ENCODE measurements at places on chromosomes 5 and 9.

- DNase-seq, result no peak
These were observed 869.0 kb downstream of the TLE4 start for GRCh38 chr9:80440724-80441123.

DNA sequence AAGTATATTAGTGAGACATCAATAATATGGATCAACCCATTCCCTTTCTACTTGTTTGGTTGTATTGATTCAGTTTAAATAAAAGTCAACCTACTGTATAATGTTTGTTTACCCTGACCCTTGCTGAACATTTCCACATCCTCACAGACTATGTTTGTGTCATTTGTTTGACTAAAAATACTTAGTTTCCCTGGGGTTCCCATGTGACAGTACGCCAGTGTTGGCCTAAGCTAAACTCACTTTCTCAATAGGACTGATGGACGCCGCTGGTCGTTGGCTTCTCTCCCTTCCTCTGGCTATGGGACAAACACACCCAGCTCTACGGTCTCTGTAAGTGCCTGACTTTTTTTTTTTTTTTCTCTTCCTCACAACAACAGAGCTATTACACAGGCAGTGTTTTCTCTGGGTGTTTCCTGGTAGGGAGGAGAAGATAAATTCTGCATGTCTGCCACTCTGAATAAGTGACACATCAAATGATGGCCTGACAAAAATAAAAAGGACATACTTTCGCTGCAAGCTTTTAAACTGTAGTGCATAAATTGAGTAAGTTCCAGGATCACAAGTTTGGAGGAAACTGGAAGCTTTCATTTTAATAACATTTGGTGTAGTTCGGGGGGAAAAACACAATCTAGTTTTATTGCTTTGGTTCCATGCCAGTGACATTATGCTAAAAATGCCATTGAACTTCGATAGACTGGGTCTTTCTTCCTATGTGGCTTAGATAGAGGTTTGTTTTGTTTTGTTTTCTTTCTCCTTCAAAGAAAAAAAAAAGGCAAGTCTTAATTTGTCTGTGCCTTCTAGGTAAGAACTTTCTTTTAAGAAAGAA is 101.0 kb downstream of the CD180 start:
- DNase-seq, result no peak

DNA sequence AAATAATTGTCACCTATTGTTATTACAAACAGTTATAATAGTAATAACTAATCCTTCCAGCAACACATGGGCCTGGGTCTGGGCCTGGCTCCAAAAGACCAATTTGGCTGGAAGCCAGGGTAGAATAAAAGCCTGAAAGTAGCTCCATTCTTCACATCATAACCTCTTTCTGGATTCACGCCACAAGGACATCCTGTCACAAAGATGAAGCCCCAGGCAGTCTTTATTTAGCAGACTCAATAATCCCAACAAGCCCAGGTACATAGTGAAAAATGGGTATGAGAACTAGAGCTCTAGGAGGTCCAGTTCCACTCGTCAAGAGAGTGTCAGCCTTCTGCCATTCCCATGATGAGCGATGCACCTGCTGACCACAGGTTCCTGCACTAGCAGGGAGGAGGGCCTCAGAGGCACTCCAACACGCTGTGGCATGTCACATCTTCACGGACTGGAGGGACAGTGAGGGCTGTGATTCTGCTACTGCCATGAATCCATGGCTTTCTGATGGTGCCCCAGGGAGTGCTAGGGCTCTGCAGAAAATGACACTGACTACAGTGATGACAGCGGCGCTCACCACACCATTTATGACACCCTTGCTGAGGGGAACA is 124.9 kb downstream of the SPOCK1 start:
- no peak for DNase-seq

GRCh38 chr9:113851873-113852272 is 24.2 kb upstream of the ZNF618 start:
- DNase-seq, result no peak

- DNase-seq, result no peak
These were observed at the start of gene CLIC3 for GRCh38 chr9:136996361-136997292. Gene CLIC3, minus strand, starts transcription at chr9:136996568. Its CDS starts 25 bp downstream, at chr9:136996543.

DNA sequence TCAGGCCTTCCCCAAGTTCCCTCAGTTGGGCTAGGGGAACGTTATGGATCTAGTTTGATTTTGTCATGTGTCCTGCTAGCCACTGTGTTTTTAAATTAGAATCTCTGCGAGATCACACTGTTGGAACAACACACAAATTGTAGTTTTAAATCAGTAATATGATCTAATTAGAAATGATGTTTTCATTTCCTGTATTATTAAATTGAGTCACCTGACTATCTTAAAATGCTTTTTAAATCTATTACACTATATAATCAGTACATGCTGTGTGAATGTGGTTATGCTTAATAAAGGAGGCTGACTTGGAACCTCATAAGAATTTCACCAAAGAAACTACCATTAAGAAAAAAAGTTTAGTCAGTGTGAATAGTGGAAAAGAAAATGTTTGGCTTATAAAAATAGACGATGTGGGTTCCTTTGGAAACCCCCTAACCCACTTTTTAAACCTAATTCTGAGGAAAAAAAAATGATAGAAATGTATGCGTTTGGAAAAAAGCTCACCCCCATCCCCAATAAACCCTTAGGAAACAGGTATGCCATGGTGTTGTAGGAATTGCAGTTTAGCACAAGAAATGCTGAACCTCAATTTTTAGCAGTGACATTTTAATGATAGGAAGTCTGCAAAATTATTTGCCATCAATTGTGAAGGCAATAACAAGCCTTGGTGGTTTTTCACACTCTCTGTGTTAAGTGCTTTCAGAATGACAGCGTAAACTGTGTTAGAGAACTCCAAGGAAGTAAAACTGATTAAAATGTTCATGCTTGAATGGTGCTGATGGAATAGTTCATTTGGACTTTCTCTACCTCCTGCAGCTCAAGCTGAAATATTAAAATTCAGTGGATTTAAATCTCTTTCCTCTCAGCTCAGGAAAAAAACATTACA is 59.0 kb downstream of the TLE4 start:
- DNase-seq, result no peak

DNA sequence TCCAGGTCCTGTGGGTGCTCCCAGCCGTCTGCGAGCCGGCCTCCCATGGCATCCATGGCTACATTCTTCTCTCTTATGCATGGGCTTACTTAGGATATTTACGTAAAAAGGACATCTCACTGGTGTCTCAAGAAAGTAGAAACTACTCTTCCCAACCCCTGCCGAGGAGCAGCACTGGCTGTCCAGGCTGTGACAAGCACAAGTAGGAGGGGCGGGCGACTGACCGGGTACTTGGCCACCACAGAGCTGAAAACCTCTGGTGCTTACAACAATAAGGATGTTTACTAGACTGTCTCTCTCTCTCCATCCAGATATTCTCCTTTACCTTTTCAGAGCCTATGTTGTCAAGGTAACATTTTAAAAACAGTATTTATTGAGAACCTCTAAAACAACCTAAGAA is 56.3 kb upstream of the TBC1D9B start:
- no peak for DNase-seq

DNA sequence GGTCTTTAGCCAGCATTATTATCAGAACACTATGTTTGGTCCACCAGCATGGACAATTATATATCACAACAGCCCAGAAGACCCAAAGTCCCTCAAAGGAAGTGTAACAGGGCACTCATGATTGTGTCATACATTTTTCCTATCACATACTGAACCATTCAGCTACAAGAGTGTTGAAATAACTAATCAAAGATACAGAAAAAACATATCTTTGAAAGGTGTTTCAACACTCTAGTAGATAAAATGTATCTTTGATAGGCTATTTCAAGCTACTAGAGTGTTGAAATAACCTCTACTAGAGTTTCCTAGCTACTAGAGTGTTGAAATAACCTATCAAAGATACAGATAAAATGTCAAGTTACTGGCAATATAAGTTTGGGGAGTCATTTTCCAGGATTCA is 545.0 kb downstream of the PRR16 start:
- no peak for DNase-seq

DNA sequence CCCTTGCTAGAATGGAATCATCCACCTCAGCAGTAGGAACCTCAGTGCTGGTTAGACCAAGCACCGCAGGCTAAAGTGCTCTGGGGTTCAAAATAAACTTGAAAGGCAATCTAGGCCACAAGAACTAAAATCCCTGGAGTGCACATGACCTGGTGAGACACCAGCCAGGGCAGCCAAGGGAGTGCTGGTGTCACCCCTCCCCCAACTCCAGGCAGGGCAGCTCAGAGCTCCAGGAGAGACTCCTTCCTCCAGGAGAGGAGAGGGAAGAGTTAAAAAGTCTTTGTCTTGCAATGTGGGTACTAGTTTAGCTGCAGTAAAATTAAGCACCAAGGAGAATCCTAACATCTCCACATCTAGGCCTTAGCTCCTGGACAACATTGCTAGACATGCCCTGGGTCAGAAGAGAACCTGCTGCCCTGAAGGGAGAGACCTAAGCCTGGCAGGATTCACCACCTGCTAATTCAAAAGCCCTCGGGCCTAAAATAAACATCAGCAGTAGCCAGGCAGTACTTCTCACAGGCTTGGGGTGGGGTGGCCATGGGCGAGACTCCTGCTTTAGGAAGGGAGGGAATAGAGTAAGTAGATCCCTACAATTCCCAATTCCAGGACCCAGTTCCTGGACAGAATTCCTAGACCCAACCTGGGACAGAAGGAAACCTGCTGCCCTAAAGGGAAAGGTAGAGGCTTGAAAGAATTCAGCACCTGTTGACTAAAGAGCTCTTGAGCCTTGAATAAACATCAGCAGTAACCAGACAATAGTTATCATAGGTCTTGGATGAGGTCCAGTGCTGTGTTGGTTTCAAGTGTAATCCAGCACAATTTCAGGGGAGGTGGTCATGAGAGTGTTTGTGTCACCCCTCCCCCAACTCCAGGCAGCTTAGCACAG is 25.8 kb downstream of the UGT3A2 start:
- no peak for DNase-seq

GRCh38 chr5:134825212-134825611 is 20.6 kb upstream of the C5orf24 start:
- no peak for DNase-seq

GRCh38 chr5:109476292-109476691 is 66.5 kb upstream of the PJA2 start:
- DNase-seq, result no peak

DNA sequence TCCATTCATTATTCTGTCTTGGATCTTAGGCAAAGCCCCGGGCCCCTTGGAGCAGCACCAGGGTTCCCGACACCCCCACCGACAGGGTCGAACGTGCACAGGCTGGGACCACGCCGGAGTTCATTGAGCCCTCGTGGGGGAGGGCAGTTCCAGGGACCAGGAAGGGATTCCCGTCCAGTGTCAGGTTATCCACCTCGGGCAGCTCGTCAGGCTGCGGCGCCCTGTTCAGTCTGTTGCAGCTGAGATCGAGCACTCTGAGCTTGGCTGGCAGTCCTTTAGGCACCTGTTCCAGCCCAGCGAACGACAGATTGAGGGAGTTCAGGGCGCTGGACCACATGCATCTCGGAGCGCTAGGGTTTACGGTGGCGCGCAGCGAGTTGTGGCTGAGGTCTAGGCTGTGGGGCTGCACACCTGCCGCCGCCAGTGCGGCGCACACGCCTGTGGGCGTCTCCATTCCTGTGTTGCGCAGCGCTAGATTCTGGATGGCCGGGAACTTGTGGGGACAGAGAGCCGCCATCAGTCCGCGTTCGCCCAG is 1.1 kb downstream of the CD14 start:
- DNase-seq, result no peak

DNA sequence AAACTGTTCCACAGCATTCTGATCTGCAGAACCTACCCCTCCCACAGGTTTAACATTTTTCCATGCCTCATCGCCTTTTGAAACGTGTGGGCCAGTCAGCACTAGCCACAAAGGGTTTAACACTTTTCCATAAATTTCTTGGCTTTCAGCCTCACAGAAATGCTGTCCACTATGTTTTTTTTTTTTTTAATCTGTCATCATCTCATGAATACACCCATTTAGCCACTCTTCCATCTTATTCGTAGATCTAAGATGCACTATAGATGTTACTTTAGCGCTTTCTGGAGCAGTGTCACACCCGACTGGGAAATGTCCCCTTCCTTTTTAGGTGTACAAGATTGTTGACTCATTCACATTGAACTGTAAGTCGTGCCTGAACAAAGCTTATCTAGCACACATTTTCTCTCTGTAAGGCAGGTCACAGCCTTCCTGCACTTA is 62.3 kb downstream of the GCNT1 start:
- DNase-seq, result no peak

GRCh38 chr9:77454663-77455062 is 193.5 kb downstream of the GNA14 start:
- DNase-seq, result no peak

DNA sequence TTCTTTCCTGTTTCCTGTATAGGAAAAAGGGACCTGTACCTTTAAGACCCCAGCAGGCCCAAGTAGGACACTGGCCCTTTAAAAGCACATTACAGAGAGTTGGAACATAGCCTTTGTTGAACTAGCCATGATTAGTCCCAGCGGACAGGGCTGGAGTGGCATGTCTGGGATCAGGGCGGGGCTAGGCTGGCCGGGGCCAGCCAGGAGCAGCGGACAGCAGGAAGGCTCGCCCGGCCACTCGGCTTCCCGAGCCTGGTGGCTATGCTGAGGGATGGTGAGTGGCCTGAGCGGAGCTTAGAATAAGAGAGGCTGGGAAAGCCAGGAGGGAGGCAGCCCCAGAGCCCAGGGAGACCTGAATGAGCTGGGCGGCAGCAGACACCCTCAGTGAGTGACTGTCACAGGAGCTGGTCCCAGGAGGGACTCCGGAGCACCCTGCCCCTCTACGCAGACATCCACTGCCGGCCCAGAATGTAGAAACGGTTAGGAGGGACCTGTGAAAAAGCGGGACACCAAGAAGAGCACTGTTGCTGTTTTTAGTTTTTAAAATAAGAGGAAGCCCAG is 92.1 kb downstream of the DAB2IP start:
- DNase-seq, result no peak

GRCh38 chr5:133875179-133875578 is 93.2 kb downstream of the C5orf15 start:
- DNase-seq, result no peak

DNA sequence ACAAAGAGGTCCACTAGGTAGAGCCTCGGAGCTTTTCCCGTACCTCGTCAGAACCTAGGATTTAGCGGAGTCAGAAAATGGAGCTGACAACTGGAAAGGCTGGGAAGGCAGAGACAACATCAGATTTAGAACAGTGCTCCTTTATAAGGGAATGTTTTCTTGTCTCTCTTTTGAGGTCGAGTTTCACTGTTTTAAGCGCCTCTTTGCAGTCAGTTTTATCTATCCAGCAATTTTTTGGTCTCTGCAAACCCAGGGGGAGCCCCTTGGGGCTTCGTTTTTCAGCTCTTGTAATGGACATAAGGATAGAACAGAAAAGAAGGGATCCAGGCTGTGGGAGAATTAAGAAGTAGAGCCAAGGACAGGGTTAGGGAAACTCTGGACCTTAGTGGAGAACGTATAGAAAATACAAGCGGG is 80.5 kb downstream of the FNBP1 start:
- no peak for DNase-seq

- no peak for DNase-seq
These were observed 304.7 kb upstream of the CLINT1 start for GRCh38 chr5:158163451-158164295.

- DNase-seq, result no peak
These were observed 335.2 kb upstream of the TARS1 start for GRCh38 chr5:33105521-33105941.

- DNase-seq, result no peak
These were observed 37.1 kb downstream of the FUBP3 start for GRCh38 chr9:130616451-130616850.

- no peak for DNase-seq
These were observed 125.6 kb upstream of the LPAR1 start for GRCh38 chr9:111163716-111164389.

- no peak for DNase-seq
These were observed 5.5 kb downstream of the TENT4A start for GRCh38 chr5:6718718-6719117.
